ENCODE measurements at places on chromosomes 16 and 17. TPM values are rescaled to one million over a fixed set of nuclear protein-coding genes. Genes with fewer than 3 reads are reported as not detected.

DNA sequence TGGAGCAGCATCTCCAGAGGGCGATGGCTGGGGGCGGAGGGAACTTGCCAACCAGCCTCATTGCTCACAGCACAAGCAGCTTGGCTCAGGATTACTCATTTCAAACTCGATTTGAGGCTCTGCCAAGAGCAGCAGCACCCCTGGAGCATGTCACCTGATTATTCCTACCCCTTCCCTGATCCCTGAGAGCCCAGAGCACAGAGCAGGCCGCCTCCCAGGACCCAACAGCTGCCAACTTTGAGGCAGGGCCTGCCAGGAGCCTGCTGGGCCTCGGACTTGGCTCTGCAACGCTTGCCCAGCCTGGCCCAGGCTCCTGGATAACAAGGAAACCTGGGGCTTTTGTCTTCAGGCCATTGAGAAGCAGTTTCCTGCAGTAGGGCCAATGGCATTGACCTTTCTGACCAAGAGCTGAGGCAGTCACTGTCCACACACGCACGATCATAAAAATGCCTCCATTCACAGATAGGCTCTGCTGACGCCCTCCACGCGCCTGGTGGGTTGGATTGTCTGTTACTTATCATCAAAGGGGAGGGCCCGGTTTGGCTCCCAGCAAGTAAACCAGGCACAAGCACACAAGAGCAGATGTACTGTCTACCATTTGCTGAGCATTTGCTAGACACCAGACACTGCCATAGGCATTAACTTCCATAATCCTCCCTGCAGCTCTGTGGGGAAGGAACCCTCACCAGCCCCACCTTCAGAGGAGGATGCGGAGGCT lies 406.6 kb upstream of the EEF2KMT start:
- DNase-seq, result no peak

GRCh38 chr17:39763051-39763820 lies 25.5 kb downstream of the GRB7 start:
- DNase-seq, result peak; percentile 44

- DNase-seq, result no peak
Observed at GRCh38 chr17:63232565-63233310, 213.4 kb downstream of the CYB561 start.

DNA sequence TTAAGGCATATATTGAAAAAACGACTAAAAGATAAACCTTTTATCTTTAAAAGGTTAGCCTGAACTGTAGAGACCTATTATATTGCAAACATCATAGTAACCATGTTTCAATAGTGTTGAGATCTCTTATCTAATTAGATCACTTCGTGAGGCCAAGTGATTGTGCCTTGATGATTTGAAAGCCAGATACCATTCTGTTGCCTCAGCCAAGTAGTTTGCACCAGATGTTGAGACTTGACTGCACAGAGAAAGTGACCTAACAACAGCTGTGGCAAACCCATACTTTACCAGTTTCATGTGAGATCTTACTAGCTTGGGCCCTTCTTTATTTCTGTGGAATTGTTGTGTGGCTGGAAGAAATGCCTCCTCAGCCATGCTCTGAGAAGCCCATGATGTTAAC lies 717.3 kb downstream of the KCNJ2 start:
- no peak for DNase-seq

DNA sequence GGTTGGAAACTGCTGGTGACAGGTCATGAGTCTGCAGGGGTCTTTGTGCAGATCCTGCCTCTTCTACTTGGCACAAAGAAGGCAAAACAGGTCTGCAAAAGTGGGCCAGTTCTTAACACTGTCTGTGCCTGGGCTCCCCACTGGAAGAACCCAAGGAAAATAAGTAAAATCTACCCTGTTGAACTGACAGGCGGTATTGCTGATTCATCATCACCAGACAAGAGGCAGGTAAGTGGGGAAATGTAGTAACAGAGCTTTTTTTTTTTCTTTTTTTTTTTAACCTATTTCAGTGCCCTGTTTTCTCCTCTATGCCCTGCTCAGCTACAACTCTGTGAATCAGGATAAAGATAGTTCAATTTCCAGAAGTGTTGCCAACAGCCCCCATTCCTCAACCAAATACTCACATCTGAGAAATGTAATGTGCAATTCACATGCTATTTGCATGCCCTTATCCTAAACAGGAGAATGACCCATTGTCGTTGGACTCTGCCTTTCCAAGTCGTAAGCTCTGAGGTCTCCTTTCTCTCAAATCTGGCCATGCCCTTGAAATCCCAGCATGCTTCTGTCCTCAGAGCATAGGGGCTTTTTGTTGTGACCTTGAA lies 237.0 kb downstream of the SOX9 start:
- no peak for DNase-seq

DNA sequence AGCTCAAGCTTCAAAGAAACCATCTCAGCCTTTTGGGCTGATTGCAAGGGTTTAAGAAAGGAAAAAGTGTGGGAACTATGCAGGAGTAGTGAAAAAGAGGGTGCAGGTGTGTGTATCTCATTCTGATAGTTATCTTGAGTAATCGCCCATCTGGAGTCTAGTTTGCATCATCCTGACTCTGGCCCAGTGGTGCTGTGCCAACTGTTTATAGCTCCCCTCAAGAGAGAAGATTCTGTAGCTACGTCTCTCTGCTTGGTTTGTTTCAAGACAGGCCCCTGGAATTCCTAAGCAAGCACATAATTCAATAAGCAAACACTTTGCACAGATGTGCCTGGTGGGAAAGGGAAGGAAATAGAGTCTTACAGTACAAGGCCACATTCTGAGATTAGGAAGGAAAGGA lies 144.4 kb downstream of the HAPSTR1 start:
- DNase-seq, result no peak

DNA sequence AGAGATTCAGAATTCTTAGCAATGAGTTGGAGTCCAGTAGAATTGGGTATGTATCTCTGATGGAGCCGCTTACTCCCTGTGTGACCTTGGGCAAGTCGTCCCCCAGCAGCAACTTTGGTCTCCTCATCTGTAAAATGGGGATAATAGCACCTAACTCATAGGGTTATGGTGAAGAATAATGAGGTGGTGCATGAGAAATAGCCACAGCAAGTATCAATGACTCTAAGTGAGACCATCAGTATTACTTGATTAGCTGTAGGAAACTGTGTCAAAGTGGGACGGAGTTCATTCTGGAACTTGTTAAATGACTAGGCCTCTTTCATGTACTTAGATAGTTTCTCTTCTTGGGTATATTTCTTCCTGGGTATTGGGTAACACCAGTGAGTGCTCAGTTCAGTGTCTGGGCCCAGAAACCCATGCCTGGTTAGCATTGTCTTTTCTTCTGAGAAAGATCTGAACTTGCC lies 6.4 kb downstream of the PRKCB start:
- DNase-seq, result no peak

DNA sequence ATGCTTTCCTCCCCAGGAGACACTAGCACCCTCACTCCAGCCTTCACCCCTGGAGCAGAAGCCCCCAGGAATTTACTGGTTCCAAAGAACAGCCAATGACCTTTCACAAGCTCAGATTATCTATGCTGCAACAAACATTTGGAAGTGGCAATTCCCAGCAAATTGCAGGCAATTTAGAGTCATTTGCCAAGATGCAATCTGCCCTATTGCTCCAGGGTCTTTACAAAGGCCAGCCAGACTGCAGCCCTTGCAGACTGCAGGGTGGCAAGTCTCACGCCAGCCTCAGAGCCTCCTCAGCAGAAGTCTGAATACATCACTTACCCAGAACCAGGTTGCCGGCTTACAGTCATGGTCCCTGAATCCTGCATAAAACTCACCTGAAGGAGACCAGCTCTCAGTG lies 21.8 kb downstream of the AXIN1 start:
- DNase-seq, result peak; percentile 34

DNA sequence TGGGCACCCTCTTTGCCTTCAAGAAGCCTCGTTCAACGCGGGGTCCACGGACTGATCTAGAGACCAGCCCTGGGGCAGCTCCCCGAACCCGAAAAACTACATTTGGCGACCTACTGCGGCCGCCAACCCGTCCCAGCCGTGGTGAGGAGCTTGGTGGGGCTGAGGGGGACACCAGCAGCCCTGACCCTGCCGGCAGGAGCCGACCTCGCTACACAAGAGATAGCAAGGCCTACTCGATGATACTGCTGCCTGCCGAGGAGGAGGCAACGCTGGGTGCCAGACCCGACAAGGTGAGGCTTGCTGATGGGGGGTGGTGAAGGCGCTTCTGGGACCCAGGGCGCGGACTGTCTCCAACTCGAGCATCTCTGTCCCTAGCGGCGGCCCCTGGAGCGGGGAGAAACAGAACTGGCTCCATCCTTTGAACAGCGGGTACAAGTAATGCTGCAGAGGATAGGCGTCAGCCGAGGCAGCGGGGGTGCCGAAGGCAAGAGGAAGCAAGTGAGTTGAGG lies 5.6 kb downstream of the ACD start:
- no peak for DNase-seq

Gene MYH1
- total RNA-seq, result not detected

Gene RNF112
- total RNA-seq, result 0.64 TPM

Gene GNGT2
- not detected for total RNA-seq
